ENCODE measurements at places on chromosomes 7 and 10. TPM values are rescaled to one million over a fixed set of nuclear protein-coding genes. Genes with fewer than 3 reads are reported as not detected.

DNA sequence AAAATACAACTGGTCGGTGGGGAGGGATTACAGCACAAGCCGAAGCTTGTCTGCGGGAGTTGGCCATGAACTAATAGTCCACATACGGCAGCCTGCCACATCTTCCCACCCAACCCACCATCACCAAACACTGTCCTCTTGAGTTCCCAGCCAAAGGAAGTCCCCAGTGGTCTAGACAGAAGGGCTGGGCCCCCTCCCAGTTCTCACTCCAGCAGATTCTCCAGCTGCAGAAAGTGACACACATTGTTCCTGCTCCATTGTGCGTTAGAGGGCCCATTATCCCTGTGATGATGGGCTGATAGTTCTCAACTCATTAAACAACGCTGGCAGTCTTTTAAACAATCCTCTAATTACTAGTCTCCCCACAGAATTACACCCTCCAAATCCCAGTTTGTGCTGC lies 148.0 kb downstream of the FGFR2 start:
- no peak for DNase-seq
- H3K27ac ChIP-seq, result no peak overlapping the region
- H3K27me3 ChIP-seq, result no peaks in the 10 kb centered on the region
- H3K4me3 ChIP-seq, result no peak overlapping the region
- H3K4me1 ChIP-seq, result no peaks in the 10 kb centered on the region
- H3K36me3 ChIP-seq, result no peaks in the 10 kb centered on the region

- H3K27ac ChIP-seq, result no peak overlapping the region
- DNase-seq, result no peak
- peaks cover 9% of the 10 kb centered on the region for H3K4me1 ChIP-seq
- H3K4me3 ChIP-seq, result no peak overlapping the region
- H3K27me3 ChIP-seq, result no peaks in the 10 kb centered on the region
- no peaks in the 10 kb centered on the region for H3K36me3 ChIP-seq
These were observed 113.4 kb upstream of the AHR start for GRCh38 chr7:17184805-17185689.

DNA sequence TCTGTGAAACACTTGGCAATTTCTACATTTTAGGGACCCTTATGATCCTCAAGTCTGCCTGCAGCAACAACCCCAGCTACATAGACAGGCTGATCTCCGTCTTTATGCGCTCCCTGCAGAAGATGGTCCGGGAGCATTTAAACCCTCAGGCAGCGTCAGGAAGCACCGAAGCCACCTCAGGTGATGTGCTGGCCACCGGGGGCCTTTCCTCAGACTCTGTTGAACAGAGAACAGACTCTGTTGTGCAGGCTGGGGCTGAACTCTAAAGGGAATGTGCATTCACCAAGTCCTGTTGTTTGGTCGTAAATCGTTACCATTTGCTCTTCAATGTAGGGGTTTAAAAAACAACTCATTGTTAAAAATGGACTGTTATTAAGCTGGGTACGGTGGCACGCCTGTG lies 86.3 kb downstream of the TRRAP start:
- no peaks in the 10 kb centered on the region for H3K4me1 ChIP-seq
- peaks cover 73% of the 10 kb centered on the region for H3K36me3 ChIP-seq
- H3K27ac ChIP-seq, result no peak overlapping the region
- no peak for DNase-seq
- H3K27me3 ChIP-seq, result no peaks in the 10 kb centered on the region

GRCh38 chr10:71223347-71224058 lies 11.1 kb downstream of the UNC5B start:
- DNase-seq, result no peak
- H3K27me3 ChIP-seq, result no peaks in the 10 kb centered on the region
- H3K4me3 ChIP-seq, result no peak overlapping the region
- H3K27ac ChIP-seq, result no peak overlapping the region

ATRNL1 gene
- total RNA-seq, result 24.6 TPM

DNA sequence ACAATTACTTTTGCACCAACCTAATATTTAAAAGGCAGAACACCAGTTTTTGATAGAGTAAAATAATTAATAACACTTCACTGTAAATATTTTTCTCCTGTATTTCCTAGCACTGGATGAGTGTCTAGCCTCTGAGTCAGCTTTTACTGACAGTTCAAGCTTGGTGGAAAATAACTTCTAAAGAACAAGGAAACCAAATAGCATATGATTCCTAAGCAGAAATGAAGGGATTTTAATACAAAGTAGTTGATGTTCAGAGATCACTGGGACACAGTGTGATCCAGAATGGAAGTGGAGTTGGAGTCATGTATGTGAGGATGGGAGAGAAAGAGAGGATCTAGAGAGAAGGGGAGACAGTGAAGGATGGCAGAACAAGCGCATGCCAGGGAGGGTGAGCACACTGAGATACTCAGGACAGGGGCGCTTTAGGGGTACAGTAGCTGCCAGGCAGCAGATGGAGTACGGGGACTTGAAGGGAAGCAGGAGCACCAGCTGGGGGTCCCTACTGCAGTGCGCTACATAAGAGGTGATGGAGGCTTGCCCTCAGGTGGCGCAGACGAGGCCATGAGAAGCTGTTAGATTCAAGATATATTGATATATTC lies 117.9 kb upstream of the KLF6 start:
- no peak overlapping the region for H3K4me3 ChIP-seq
- H3K27me3 ChIP-seq, result no peaks in the 10 kb centered on the region
- H3K27ac ChIP-seq, result no peak overlapping the region
- H3K36me3 ChIP-seq, result no peaks in the 10 kb centered on the region
- peaks cover 11% of the 10 kb centered on the region for H3K4me1 ChIP-seq

Data from thoracic aorta (tissue), 2 donors.